OCI-M1 (cell line): ENCODE measurements at places on chromosomes 5 and 9.

DNA sequence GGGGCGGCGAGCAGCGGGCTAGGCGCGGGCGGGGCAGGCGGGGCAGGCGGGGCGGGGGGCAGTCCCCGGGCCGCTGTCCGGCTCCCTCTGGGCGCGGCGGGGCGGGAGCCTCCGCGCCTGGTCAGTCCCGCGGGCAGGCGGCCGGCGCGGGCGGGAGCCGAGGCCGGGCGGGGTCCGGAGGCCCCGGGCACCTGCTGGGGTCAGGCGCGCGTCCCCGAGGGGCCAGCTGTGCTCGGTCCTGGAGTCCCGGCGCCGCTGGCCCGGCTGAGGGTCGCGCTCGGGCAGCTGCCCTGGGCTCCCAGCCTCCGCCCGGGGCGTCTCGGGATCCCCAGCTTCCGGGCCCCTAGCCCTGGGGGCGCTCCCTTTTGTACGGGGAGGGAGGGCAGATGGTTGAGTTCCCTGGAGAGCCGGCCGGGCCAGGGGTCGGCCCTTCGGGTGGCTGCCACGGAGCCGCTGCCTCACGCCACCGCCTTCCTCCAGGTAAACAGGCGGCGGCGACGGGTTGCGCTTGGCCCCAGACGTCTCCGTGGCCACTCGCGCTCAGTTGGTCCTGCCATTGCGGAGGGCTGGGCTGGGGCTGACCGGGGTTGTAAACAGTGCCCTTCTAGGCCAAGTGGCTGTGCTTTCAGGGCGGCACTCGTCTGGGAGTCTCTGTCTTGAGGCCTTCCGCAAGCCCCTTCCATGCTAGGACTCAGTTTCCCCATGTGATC, 473 bp downstream of the ZBTB34 start:
- peak; percentile 59 for DNase-seq

- no peak for DNase-seq
Measured at GRCh38 chr9:137445930-137446431, 4.8 kb upstream of the ENTPD8 start.

GRCh38 chr9:121194730-121195129, 6.9 kb downstream of the RAB14 start:
- peak; percentile 26 for DNase-seq

- DNase-seq, result no peak
Measured at GRCh38 chr5:32153723-32154122, 20.4 kb downstream of the GOLPH3 start.

- DNase-seq, result no peak
Measured at GRCh38 chr9:8799206-8799605, 999.6 kb upstream of the DMAC1 start.

DNA sequence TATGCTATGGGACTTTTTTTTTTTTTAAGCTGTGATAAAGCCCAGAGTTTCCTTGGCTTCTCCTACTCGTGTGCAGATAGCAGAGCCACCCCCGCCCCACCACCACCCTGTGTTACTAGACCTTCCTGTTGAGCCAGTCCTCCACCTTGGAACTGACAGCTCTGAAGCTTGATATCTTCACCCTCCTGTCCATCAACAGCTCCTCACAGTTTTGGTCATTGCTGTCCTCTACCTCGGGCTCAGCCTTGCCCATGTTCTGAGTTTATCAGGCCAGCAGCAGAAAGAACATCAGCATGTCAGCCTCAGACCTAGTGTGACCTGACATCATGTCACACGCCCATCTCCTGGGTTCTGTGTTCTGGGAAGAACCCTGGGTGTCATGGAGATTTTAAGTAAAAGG, 167.1 kb upstream of the RAI14 start:
- DNase-seq, result peak; percentile 8

GRCh38 chr9:13862654-13863053, 451.3 kb downstream of the NFIB start:
- no peak for DNase-seq

DNA sequence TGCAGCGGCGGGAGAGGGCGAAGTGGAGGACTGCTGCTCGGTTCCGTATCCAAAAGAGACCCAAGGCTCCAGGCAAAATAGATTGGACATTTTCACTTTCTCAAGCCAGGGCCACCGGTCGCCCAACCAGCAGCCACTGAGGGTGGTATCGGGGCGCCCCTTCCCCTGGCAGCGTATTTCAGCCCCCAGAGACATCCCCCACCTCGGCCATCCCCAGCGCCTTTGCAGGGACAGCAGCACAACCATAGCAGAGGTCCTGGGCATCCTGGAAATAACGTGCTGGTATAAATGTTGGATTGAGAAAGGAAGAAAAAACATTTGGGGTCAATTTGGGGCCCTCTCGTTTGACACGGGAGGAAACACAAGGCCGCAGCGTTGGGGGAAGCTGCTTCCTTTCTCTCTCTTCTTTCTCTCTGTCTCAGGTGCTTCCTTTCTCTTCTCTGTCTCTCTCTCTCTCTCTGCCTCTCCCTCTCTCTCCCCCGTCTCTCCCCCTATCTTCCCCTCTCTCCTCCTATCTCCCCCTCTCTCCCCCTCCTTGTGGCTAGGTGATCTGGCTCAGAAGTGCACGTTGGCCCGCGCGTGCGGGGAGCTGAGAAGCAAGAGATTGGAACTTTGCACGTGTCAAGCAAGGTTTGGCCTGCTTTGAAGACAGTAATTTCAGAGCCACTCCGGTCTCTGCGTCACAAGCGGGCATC, 624 bp upstream of the RETREG1 start:
- DNase-seq, result no peak

GRCh38 chr9:76766126-76766525, 1.9 kb downstream of the PCA3 start:
- DNase-seq, result no peak

DNA sequence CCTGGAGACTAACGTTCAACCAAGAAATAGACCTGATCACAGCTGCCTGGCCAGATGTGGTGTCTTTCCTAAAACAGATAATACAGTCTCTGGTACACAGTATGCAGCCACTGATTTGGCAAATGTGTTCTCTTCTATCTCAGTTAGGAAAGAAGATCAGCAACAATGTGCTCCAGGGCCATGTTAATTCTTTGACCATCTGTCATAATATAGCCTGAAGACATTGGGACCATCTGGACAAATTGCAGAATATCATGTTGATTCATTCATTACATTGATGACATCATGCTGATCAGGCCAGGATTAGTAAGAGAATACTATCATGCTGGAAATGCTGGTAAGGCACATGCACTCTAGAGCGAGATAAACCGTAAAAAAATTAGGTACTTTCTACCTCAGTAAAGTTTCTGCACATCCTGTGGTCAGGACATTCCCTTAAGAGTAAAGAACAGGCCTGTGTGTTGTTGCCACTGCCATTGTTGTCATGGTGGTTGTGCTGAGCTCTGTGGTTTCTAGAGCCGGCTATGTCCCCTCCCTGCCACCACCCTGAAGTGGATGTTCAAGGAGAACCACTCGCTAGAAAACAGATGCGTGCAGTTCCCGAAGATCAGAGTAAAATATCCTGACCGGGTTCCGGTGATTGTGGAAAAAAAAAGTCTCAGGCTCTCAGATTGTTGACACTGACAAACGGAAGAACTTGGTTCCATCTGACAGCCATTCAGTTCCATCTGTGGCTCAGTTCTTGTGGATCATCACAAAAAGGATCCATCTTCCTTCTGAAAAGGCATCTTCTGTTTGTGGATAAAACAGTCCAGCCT, 6.4 kb upstream of the JMY start:
- DNase-seq, result peak; percentile 21

- DNase-seq, result no peak
Measured at GRCh38 chr9:99221266-99221620, 499 bp downstream of the ALG2 start.

DNA sequence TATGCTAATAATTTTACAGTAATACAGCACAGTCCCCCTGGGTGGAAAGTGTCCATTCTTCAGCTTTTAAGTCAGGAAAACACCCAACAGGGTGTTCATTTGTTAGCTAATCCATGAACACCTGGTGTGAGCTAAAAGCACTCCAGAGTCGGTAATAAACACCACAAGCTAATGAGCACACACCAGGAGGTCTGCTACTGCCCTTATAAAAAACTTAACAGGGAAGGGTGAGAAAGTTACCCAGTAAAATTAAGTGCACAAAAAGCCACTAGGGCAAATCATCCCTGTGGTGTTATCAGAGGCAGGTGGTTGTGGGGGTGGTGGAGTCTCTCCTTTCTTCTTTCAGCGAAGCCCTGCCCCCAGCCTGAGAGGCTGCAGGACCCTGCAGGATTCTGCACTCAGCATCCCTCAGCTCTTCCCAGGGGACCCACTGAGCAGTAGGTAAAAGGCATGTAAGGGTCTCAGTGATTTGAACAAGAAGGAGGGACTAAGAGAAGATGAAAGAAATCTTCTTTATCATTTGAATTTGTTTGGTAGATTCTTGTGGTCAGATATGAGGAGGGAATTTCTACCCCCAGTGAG, 14.4 kb downstream of the GDNF start:
- no peak for DNase-seq

GRCh38 chr5:157292599-157292998, 26.7 kb downstream of the CYFIP2 start:
- no peak for DNase-seq

GRCh38 chr9:124008694-124009530, 2.7 kb upstream of the LHX2 start:
- no peak for DNase-seq

DNA sequence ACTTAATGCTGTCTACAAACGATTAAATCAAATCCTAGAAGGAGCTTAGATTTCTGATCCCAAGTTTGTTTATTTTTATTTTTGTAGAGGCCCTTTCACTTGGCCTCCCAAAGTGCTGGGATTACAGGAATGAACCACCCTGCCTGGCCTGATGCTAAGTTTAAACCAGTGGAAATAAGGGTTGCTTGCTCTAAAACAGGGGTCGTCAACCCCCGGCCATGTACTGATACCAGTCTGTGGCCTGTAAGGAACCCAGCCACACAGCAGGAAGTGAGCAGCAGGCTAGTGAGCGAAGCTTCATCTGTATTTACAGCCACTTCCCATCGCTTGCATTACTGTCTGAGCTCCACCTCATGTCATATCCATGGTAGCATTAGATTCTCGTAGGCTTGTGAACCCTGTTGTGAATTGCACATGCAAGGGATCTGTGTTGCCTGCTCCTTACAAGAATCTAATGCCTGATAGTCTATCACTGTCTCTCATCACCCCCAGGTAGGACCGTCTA, 11.4 kb downstream of the TTC1 start:
- DNase-seq, result no peak

DNA sequence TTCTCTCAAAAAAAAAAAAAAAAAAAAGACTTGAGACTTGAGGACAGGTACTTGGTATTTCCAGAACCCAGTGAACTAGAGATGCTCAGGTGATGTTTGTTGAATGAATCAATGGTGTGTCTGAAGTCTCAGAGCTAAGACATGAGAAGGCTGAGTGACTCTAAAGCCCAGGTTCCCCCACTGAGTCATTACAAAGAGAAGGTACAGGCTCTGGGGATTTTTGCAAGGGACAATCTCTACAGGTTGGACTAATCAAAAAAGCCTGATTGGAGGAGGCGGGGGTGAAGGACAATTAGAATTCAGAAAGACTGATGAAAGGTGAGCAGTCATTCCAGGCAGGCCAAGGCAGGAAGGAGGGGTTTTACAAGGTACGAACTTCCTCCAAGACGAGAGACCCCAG, 8.2 kb upstream of the FABP6 start:
- no peak for DNase-seq

DNA sequence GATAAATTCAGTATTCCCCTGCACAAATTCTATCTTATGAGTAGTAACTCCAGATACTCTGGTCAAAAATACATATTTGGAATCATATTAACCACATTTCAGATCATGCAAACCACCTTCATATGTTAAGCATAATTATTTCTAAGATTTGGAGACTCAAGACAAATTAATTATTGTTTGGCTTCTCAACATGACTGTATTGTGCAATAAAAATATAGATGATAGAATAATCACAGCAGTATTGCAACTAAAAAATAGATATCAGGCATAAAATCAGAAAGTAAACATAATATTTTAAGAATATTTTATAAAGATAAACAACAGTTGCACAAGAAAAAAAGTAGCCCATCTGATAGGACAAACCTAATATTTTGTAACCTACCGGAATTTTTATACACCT, 1767.6 kb upstream of the NUDT12 start:
- no peak for DNase-seq

GRCh38 chr9:72721067-72721466, 199.7 kb downstream of the TMC1 start:
- no peak for DNase-seq

- DNase-seq, result peak; percentile 88
Measured at GRCh38 chr9:83978992-83979811, 813 bp downstream of the HNRNPK start.

DNA sequence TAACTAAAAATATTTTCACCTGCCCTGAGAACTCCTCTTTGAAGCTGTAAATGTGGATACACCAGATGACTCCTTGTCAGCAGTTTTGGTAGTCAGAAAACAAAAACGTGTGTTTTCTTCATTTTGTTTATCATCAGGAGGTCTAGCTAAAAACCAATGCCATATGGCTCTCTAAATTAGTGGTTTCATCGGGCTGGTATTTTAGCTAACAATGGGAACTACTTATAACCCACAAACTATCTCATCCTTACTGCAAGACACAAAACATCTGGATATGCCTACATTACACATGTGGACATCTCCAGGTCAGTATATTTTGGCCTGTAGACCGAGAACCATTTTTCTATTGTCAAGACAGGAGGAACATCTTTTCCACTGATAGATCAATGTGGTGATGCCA, 56.2 kb downstream of the GAS1 start:
- DNase-seq, result no peak

- DNase-seq, result no peak
Measured at GRCh38 chr9:135606885-135607259, 32.5 kb downstream of the GLT6D1 start.

DNA sequence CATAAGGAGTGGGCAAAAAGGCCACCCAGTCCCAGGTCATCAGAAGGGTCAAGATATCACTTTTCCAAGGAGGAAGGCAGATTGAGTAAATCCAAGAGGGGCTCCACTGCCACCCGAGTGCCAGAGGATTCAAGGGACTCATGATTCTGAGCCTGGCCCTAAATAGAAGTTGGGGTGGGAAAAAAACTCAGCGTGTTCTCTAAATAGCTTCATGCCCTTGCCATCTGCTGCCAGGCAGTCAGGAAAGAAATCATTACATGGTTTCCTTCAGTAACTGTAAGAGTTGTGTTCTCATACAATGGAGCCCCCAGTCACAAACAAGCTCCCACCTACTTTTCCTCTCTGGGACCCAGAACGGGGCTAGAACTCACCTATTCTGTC, 37.2 kb downstream of the SAR1B start:
- DNase-seq, result no peak

GRCh38 chr5:36573438-36573837, 33.0 kb upstream of the SLC1A3 start:
- DNase-seq, result no peak
